Iris pigment epithelial cell (primary cell): ENCODE measurements at places on chromosomes 5 and 9.

DNA sequence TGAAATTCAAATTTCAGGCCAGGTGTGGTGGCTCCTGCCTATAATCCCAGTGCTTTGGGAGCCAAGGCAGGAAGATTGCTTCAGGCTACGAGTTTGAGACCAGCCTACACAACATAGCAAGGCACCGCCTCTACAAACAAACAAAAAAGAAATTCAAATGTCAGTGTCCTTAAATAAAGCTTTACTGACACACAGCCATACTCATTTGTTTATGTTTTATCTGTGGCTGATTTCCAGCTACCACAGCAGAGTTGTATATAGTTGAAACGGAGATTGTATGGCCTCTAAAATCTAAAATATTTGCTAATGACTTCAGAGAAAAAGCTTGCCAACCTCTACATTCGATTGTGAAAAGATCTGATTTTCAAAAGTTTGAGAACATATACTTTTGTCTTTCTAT is 15.4 kb downstream of the SHLD3 start:
- peak; percentile 21 for DNase-seq

DNA sequence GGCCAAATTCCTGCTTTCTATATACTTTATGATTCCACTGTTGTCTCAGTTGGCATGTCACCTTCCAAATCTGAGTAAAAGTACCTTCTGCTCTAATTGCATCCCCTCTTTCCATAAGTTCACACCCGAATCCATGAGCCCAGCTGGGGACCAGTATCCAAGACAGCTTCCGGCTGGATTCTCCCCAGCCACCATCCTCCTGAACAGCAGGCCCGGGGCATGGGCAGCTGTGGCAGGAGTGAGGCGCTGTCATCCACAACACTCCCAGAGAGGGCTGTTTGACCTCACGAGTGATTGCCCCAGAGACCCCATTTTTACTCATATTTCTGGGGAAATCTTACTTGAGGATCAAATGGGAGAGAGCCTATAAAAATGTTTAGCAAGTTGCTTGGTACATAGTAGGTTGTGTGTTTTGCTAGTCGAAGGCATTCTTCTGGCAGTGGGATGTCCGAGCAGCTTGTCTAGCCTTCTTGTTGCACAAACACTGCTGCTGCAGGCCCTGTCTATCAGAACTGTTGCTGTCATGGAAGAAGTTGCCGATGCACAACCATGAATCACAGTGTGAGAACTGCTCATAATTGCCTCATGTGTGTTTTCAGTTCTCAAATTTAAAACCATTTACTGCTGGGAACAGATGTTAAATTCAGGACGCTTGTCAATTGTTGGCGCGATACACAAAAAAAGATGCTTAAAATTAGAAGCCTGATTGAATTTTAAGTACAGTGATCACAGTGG is 93.8 kb downstream of the HSPA4 start:
- DNase-seq, result no peak

- DNase-seq, result peak; percentile 81
Measured at GRCh38 chr5:139474890-139475791, 4.3 kb downstream of the SMIM33 start.

GRCh38 chr5:65394087-65394486 is 87.6 kb downstream of the ADAMTS6 start:
- DNase-seq, result peak; percentile 92

GRCh38 chr5:181181650-181182565 is 23.1 kb downstream of the TRIM7 start:
- DNase-seq, result peak; percentile 78

DNA sequence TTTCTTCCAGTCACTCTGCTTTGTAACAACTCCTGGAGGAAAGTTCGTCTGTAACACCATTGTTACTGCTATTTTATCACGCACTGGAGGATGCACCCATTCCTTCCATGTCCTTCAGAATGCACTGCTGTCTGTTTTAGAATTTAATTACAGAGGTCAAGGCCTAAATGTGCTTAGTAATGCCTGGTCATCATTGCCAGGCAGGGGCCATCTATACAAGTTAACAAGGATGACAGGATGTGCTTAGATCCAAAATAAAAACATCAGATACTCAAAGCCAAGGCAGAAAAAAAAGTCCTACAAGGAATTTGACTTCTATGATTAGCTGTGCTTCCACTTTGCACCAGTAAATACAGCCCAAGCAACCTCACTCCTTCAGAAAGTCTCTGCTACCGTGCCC is 371.4 kb downstream of the SEMA5A start:
- no peak for DNase-seq

- no peak for DNase-seq
Measured at GRCh38 chr5:22352493-22352892, 500.7 kb downstream of the CDH12 start.

- DNase-seq, result no peak
Measured at GRCh38 chr9:126999315-127000068, 84.9 kb downstream of the RALGPS1 start.

- DNase-seq, result no peak
Measured at GRCh38 chr5:136027311-136027710, 1.5 kb upstream of the TGFBI start.
